ENCODE measurements at places on chromosomes 1 and 21.

DNA sequence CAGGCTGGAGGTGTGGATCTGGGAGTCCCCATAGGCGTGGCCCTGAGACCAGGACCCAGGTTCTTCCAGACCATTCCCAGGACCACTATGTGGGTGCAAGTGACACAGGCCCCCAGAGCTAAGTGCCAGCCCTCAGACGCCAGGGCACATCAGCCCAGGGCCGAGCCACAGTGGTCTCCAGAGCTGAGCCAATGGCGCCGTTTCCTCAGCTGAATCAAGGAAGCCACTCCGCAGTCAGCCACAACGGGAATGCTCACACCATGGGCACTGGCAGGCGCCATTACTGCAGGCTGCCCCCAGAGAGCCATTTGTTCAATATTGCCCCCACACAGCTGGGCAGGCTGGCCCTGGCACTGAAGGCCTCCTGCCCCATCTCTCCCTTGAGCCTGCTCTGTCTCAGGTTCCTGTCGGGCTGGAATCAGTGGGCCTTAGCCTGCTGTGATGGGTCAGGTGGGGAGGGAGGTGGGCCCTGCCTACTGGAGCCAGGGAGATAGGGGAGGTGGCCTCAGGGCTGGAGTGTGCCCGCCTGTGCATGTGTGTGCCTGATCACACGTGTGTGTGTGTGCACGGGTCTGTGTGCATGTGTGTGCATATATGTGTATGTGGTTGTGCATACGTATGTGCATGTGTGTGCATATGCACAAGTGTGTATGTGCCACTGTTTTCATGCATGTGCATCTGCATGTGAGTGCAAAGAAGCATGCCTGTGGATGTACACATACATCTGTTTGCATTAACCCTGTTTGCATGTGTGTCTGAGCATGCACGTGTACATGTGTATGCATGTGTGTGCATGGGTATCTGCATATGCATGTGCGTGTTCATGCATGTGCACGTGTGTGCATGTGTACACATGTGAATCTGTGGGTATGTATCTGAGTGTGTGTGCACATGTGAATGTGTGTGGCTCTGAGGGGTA is 6.1 kb downstream of the GJC2 start:
- DNase-seq: no peak

GRCh38 chr1:87528754-87529517 is 200.3 kb downstream of the LMO4 start:
- DNase-seq: no peak

- DNase-seq: no peak
Measured at GRCh38 chr1:29833581-29833980, 597.3 kb downstream of the PTPRU start.

DNA sequence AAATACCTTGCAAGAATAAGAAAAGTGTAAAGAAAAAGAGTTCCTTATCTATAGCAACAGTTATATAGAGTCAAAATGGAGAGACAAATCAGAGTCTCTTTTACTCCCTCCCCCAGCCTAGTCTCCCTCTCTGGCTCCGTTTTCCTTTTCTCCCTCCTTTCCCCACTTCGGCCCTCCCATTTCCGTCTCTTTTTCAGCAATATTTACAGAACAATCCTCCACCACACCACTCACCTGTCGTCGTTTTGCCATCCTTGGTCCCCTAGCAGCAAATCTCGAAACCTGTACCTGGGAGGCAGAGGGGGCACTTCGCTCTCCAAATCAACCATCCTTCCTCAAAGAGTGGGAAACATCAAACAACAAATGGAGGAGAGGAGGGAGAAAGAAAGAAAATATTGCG is 259 bp downstream of the KCNT2 start:
- no peak for DNase-seq

GRCh38 chr1:27662707-27663393 is 9.1 kb downstream of the IFI6 start:
- peak; percentile 97 for DNase-seq

DNA sequence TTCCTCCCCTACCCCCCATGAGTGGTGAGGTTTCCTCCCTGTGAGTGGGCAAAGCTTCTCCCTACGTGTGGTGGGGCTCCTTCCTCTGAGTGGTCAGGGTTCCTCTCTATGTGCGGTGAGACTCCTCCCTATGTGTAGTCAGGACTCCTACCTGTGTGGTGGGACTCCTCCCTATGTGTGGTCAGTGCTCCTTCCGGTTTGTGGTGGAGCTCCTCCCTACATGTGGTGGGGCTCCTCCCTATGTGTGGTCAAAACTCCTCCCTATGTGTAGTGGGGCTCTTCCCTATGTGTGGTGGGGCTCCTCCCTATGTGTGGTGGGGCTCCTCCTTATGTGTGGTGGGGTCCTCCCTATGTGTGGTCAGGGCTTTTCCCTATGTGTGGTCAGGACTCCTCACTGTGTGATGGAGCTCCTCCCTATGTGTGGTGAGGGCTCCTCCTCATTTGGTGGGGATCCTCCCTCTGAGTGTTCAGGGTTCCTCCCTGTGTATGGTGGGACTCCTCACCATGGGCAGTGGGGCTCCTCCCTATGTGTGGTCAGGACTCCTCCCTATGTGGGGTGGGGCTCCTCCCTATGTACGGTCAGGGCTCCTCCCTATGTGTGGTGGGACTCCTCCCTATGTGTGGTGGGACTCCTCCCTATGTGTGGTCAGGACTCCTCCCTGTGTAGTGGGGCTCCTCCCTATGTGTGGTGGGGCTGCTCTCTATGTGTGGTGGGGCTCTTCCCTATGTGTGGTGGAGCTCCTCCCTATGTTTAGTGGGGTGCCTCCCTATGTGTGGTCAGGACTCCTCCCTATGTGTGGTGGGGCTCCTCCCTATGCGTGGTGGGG is 29.1 kb downstream of the PRSS38 start:
- DNase-seq: no peak

- peak; percentile 7 for DNase-seq
Measured at GRCh38 chr21:46154155-46154954, 1.0 kb downstream of the FTCD start.

DNA sequence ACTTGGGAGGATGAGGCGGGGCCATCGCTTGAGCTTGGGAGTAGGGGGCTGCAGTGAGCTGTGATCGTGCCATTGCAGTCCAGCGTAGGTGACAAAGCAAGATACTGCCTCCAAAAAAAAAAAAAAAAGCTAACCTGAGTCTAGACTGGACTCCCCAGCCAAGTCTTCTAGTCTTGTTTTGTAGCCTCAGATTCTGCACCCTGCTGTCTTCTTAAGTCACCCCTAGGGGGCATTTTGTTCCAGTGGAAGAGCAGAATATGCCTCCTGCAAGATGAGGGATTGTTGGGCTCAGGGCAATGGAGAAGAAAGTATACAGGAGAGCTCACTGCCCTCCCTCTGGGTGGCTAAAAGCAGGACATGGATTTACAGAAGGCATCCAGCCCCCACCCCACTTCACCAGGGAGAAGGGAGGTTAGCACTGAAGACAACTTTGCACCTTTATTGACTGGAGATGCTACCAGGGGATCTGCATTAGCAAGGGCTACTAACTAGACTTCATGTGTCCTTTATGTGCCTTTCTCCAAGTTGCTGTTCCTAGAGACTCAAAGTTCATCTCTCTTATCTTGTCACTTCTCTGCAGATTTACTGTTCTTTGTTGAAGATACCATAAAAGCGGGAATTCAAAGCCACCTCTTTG is 15.3 kb upstream of the RNF187 start:
- DNase-seq: no peak

DNA sequence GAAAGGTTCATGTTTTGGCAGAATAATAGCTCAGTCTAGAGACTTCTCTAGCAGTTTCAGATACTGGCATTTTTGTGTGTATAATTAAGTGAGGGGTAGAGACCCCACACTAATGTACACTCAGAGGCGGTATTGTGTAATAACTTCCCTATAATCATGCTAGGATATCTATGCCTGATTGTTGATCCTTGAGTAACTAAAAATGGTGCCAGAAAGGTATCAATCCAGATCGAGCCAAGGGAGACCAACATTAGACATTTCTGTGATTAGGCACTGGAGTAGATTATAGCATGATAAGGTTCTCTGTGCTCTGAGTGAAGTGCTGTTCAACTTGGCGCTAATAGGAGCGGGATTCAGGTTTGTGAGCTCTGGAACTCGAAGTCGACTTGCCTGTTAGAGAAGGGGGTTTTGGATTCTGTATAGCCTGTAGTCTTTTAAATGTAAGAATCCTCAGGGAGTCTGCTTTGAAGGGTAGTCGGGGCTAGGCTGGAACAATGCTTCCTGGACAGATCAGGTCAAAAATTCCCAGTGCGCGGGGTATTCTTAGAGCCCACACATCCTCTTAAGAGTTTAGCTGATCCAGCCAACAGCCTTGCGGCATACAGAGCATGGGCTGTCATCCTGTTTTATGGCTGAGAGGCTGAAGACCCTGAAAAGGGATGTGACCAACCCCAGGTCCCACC is 24.2 kb downstream of the MAN1C1 start:
- DNase-seq: no peak

- DNase-seq: no peak
Measured at GRCh38 chr1:152002960-152003359, 9.3 kb upstream of the S100A10 start.

DNA sequence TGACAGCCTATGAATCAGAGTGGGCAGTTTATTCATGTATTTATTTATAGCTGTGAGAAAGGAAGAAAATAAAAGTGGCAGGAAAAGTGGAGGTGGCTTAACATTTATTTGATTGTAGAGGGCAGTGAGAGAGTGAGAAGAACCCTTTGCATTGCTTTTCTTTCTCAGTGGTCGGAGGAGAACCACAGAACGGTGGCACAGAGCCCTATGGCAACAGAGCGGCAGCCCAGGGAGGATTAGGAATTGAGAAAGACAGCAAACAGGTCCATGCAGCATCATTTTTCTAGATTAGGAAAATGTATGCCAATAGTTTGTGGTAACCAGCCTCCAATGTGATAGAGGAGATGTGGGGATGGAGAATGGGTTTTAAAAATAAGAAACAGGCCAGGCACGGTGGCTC is 53.1 kb downstream of the NMNAT2 start:
- DNase-seq: no peak

DNA sequence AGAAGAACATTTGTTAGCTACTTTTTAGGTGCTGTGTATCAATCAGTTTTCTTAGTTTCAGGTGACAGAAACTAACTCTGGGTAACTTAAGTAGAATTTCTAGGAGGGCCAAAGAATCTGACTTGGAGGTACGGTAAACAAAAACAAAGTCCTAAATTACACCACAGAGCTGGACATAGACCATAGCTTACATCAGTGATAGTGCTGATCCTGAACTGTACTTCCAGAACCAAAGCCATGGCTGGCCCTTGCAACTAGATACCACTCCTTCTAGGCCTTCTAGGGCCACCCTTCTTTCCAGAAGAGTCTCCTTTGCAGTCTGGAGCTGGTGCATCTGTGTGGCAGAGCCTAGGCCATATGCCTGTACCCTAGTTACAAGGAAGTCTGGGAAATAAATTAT is 94.5 kb downstream of the OLFML2B start:
- DNase-seq: no peak

DNA sequence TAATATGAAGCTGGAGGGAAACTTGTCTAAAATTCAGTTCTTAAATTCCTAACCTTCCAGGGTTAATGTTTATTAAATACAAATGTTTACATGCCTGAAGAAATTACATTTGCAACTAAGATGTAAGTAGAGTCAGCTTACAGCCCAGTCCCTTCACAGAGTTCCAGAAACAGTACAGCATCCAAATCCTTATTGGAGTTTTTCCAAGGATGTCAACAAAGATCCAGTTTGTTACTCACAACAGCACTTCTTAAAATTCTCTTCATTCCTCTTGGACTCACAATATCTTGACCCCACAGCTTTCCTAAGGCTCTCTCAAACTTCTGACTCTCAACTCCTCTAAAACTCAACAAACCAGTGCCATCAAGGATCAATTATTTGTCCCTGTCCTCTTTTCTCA is 50.1 kb upstream of the RWDD3 start:
- no peak for DNase-seq

DNA sequence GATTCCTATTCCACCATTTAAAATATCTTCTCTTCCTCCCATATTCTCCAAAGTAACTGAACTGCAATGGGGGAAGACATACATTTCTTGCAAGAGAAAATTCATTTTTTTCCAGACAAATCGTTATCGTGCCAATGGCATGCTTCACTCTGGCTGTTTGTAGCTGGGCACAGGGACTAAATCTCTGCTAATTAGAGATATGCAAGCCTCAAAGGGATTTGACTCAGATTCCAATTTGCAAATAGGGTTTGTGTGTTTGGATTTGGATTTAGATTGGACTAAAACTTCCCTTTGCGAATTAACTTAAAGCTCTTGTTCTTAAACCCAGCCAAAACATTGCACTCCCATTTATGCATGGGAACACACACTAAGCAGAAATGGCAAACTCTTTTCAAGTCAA is 276.2 kb upstream of the DUSP10 start:
- DNase-seq: no peak

DNA sequence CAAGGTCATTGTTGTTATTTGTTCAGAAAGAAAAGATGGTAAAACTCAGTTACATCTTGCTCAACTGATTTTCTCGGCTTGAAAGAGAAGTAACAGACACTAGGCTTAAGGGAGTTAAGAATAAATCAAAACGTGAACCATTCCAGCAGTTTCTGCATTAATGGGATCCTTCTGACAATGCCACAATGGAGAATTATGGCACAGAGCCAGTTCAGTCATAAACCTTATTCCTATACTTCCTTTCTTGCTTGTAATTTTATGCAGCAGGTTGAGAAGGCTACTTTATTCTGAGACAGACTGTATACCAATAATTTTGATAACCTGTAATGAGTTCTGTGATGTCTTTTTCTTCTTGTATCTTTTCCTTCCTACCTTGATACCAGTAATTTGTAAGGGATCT is 167.0 kb downstream of the C1orf21 start:
- no peak for DNase-seq

DNA sequence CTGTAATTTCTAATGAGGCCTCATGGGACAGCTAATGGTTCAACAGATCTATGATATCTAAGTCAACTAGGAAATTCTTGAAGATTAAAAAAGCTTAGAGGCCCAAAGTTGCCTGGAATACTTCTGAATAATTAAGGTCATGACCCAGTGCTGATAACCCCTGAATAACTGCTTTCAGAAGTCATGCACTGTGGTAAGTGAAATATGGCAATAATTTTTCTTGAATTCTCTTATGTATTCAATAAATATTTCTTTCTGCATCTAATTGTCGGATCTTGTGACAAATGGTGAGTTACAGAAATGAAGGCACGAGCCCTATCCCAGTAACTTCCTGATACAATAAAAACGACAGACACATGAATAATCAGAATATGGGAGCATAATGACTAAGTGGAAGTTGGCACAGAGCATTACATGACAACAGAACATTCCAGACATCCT is 219.3 kb upstream of the GREM2 start:
- DNase-seq: no peak

DNA sequence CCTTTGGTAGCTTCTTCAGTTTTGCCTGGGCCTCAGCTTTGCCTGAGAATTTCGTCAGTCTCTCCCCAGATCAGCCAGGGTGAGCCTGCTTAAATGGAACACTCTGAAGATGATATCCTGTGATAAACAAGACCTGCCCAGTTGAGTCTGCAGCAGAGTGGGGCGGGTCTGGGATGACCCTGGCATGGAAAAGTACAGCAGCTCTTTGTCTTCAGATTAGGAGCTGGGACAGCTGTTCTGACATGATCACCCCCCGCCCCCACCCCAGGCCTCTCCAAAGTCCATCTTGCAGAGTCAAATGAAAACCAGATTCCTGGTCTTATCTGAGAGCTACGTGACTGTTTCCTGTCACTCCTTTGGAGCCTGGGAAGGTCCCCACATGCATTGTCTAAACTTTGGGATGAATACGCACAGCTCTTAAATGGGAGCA is 2.2 kb upstream of the TMEM51 start:
- DNase-seq: no peak

Measured in tibial nerve (tissue), 4 donors.